ENCODE measurements at places on chromosomes 3 and 15.

DNA sequence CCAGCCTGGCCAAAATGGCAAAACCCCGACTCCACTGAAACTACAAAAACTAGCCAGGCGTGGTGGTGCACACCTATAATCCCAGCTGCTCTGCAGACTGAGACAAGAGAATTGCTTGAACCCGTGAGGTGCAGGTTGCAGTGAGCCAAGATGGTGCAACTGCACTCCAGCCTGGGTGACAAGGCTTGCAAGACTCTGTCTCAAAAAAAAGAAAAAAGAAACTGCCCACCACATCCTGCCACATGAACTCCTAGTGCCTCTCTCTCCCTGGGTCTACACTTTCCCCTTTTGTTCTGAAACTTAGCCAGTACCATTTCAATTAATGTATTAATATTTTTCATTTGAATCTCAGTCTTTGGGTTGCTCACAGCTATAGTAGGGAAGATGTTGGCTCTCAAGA, 192.2 kb upstream of the MME start:
- DNase-seq = no peak

DNA sequence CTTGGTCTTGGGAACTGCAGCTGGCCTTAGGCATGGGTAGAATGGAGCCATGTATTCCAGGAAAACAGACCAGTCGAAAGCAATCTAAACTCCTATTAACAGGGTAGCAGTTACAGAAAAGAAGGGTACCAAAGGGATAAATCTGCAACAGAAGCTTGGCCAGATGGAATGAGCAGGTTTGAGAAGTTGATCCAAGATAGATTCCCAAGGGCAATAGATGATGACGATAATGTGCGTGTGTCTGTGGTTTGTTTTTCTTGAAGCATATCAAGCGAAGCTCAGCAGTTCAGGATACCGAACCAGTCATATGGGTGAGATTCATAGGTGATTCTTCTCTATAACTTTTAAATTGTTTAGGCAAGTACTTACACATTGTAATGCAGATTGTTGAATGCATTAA, 203.8 kb upstream of the SEMA6D start:
- no peak for DNase-seq

DNA sequence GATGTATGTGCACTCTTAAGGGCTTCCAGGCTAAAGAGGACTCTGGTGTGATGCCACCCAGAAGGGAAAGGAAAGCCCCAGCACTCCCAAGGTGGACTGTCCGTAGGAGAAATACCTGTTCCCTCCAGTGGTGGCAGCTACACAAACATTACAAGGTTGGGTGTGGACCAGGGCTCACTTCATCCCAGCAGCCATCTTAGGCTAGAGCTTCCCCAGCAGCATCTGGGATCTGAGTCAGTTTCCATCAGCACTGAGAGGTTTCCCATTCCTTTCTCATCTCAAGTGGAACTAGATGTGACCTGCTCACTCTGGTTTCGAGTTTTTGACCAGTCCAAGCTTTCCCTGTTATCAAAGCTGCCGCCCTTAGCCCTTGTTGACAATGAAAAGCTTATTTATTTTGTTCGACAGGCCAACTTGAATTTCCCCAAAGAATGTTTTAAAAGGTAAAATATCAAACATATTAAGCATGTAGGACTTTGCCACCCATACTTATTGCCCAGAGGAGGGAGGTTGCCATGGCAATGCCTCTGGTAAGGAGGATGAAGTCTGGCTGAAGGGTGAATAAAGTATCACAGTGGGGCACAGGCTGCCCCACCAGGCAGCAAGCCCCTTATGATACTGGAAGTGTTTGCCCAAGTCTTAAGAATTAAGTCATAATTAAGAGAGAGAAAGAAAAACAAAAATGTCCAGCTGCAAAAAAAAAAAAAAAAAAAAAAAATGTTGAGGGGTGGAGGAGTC, 28.9 kb downstream of the CLDN18 start:
- no peak for DNase-seq

DNA sequence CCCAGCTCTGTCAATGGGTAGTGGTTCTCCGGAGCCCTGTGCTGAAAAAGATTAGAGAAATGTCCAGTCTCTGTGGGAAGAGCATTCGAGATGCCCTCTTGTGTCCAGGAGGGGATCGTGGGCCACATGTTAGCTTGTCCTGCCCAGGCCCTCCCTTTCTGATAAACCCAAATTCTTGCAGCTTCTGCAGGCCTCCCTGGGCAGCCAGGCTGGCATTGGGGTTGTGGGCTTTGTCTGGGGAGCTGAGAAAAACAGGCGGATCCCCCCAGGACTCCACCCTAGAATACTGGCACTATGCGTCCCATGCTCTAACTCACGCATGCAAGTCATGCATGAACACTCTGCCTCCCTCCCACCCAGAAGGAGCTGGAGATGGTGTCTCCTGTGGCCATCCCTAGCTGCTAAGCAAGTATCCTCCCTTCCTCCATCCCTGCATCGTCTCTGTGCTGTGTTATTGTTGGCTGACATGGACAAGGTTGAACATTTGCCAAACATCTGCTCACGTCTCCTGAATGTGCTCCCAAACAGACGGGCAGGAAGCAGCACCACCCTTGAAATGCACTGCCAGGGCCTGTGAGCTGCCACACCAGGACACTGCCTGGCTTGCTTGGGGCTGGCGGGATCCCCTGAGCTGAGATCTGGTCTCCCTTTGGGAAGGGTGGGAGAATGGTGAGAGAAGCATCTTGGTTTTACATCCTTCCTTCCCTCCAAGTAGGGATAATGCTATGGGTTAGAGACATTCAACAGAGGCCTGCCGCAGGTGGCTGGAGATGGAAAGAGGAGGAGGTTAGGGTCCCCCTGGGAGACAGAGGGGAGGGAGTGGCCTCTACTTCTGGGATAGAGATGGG, 26.5 kb downstream of the CFAP161 start:
- no peak for DNase-seq

- DNase-seq = no peak
These were observed 2.3 kb downstream of the THOC7 start for GRCh38 chr3:63861306-63861705.

DNA sequence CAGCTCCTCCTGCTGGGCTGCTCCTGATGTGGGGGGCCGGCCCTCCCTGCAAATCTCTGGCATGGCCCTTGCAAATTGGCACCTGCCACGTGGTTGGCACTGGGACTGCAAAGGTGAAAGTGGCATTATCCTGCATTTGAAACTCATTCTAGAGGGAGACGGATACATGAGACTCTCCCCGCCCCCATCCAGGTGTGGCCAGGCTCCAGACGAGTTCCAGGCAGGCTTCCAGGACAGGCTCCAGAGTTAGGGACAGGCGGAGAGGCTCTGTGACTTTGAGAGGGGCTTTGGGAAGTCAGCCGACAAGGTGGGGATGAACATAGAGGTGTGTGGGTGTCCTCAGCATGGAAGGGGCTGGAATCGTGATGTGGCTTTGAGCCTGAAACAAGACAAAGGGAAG, 178.5 kb downstream of the APBA2 start:
- no peak for DNase-seq

DNA sequence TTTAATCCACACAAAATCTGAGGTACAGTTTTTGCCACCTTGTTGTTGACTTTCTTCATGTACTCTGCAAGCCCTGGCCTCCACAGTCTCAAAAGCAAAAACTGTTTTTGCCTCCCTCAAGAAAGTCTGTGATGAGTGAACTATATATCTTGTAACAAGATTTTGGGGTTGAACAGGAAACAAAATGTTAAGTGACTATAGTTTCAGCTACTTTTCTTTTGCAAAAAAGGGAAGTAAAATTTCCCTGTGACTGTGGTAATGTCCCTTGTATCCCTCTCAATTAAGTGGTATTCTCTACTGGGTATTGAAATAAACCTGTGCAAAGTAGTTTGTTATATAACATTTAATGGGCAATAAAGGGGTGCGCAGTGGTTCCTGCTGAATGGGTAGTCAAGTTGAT, 21.3 kb upstream of the SCAANT1 start:
- DNase-seq = no peak

GRCh38 chr3:46019707-46020106, 7.6 kb downstream of the XCR1 start:
- DNase-seq = no peak

DNA sequence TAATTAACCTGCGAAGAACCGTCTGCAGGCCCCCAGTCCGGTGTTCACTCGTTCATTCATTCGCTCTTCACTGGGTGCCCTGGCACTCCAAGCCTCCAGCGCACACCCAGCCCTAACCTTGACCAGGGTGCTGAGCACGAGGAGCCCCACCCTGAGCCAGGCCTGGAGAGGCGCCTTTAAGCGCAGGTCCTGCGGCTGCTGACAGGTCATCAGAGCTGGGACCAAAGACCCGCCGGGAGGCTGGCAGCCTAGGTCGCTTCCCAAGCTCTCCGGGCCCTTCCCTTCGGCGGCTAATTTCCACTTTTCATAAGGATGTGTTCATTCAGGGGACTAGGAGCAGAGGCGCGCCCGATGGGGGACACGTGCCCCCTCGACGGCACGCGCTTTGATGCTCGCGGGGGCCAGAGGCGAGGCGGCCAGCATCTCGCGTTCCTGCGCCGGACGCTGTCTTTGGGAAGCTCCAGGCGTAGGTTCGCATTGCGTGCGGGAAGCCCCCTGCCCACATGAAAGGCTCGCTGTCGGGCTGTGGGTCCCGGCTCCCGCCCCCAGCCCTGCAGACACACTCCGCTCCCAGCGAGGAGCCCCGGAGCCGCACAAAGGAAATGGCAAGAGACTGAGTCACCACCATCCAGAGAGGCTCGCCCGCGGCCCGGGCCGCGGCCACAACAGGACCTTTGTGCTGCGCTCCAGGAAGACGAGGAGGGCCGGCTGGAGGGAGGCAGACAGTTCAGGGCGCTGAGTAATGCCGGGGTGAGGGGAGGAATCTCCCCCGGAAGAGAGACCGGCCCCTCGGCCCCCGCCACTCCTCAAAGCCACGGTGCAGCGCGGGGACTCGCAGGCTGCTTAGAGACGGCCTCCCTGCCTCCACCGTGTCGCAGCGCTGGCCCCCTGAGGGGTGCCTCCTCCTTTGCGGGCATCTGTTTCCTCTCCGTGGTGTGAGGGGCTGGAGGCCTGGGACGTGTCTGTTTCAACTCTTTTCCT, 266.4 kb upstream of the HES1 start:
- DNase-seq = no peak

DNA sequence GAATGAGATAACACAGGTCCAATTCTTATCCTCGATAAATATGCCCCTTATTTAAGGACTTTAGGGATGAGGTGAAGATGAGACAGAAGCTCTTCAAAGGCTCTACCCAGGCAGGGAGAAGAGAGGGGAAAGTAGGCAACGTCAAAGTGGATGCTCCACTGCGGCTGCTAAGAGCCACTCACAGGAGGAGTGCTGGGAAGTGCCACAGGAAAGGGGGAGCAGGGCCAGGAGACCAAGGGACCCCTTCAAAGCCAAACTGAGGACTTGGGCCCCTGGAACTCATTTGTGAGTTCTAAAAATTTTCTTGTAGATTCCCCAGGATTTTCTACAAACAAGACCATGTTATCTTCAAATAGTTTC, 47.3 kb upstream of the ATG7 start:
- no peak for DNase-seq

- no peak for DNase-seq
These were observed 46.8 kb upstream of the ZCWPW2 start for GRCh38 chr3:28301688-28302087.

DNA sequence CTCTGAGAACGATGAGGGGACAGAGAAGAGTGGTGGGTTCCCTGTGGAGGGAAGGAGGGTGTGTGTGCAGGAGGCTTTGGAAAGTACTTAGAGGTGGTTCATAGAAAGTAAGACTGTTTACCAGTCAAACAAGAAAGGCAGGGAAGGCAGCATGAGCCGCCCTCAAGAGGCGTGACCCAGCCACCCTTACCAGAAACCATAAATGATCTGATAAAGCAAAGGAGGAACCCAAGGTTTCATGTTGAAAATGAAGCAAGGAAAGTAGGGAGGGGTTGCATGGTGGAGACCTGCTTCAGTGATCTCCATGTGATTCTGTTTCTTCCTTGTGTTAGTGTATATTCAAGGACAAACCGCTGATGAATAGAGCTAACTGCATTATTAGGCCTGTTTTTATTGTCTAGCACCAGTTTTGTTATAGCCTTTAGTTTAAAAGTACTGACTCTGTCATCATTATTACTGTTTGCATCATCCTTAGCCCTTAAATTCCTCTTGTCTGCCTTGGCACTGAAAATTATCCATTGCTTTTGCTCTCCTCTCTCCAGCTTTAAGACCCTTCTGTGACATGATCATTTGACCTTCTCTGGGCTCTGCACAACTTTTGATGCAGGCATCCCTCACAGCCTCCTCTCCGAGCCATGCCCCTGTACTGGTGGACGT, 96.1 kb downstream of the STAC start:
- DNase-seq = no peak

DNA sequence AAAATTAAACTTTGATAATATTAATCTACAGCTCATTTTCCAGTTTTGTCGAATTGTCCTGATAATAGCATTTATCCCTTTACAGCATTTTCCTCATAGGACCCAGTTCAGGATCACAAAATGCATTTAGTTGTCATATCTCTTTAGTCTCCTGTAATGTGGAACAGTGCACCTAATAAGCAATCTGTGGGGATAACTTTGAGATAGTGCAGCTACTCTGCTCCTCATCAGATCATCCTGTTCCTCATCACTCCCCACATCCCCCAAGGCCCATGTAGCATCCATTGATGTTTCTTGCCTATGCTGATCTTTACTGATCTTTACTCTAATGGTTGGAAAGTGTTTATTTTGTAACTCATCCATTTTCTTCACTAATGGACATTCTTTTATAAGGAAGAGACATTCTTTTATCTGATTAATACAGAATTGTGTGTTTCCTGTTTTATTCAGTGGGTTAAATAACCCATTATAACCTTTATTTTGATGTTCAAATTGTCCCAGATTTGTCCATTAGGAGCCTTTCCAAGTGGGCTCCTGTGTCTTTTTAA, 7.5 kb downstream of the RNF111 start:
- no peak for DNase-seq

DNA sequence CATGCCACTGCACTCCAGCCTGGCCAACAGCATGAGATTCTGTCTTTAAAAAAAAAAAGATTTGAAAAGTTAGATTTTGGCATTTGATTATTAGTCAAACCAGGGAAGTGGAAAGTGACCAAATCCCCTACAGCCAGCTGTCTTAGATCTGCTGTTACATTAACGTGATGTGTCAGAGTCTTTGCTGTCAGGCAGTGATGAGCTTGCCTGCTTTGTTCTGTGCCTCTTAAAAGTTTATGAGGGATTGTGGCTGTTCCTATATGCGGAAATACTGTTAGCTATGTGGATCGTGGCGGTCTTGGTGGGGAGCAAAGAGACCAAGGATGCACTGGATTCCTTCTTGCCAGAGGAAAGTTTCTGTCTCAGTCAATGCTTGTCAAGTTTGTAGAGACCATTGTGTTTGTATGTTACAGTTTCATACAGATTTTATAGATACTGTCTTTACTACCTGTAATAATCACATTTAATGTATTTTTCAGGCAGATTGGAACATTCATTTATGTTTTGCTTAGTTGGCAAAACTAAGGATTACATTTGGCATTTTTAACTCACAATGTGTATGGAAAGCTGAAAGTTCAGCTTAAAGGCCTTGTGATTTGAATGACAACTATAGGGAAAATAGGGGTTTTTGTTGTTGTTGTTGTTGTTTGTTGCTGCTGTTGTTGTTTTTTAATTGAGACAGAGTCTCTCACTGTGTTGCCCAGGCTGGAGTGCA, 137.4 kb downstream of the VPS8 start:
- DNase-seq = no peak

GRCh38 chr15:69624816-69625215, 172.2 kb downstream of the RPLP1 start:
- DNase-seq = no peak
